ENCODE measurements at places on chromosomes 6 and 20.

DNA sequence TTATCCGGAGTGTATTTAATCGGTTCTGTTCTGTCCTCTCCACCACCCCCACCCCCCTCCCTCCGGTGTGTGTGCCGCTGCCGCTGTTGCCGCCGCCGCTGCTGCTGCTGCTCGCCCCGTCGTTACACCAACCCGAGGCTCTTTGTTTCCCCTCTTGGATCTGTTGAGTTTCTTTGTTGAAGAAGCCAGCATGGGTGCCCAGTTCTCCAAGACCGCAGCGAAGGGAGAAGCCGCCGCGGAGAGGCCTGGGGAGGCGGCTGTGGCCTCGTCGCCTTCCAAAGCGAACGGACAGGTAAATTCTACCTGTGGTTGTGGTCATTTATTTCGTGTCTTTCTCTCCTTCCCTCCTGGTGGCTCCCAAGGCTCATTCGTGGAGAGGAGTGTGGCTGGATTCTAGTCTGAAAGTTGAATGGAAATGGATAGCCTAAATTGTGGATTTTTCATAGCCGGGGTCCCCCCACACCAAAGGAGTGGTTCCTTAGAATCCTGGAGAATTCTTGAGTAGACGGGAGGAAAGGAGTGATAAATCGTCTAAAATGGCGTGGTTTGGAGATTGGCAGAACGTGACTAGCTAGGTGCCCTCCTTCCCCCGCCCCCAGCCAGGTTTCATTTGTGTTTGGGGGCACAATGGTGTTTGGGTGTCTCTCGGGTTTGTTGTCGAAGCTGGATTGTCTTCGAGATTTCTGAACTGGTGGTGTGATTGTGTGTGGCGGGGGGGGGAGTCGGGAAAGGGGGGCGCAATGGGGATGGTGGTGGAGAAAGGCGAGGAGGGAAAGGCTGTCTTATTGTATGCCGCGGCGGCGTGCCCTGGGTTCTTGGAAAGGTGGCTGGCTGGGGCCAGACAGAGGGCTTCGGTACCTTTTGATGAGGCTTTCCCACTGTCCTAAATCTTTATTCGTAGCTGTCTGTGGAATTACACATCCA is 673 bp downstream of the MARCKS start:
- DNase-seq: peak; percentile 55

DNA sequence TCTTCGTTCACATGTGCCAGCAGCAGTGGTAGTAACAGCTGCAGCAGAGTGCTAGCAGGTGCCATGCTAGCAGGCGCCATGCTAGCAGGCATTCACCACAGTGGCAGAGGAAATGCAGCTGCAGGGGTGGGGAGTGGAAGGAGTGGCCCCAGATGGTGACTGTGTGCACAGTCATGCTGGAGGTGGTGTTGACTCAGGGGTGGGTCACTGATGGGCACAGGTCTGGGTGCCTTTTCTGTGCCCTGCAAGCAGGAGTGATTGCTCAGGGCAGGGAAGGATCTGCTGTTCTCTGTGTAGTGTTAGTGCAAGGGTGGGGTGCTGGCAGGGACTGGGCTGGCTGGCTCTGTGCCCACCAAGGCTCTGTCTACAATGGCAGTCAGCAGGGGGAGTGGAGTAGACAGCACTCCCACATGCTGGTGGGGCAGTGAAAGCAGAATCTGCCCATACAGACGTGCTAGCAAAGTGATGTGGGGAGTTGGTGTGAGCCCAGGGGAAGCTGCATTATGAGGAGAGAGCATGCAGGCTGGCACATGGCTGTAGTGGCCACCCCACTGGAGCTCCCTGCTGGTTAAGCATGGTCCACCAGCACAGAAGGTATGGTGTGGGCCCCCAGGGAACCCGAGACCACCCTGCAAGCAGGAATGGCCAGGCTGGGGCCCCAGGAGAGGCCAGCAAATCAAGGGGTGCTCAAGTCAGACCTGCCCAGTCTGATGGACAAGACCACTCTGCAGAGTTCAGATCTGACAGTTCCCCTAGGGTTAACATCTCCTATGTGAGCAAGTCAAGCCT is 11.4 kb upstream of the TSPYL4 start:
- no peak for DNase-seq

DNA sequence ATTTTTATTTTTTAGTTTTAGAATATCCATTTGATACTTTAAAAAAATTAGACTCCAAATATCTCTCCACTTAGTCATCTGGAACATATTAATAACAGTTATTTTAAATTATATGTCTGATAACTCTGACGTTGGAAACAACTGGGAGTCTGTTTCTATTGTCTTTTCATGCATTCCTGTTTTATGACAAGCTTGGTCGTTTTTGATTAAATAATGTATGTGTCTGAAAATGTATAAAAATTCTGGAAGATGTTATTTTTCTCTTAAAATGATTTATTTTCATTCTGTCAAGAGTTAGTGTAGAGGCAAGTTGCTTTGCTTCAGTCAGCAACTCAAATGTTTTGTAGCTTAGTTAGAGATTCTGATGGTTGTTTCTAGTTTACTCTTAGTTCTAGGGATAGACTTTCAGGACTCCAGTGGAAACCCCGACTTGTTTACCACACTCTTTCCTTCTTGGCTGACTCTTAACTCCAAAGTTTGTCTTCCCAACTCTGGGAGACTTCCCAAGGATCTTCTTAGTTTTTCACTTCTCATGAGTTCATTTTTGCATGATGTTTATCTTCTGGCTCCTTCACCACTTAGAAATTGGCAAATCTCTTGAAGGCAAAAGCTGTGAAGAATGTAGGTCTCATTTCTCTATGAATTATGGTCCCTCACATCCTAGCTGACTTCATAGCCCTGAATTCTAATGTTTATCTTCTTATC is 190.9 kb downstream of the LAMA2 start:
- DNase-seq: peak; percentile 14

GRCh38 chr6:87817183-87817582 is 115.2 kb upstream of the AKIRIN2 start:
- DNase-seq: peak; percentile 38

GRCh38 chr6:24194978-24195700 is 69.1 kb downstream of the NRSN1 start:
- peak; percentile 1 for DNase-seq

GRCh38 chr6:11248974-11249761 is 16.7 kb upstream of the NEDD9 start:
- no peak for DNase-seq

DNA sequence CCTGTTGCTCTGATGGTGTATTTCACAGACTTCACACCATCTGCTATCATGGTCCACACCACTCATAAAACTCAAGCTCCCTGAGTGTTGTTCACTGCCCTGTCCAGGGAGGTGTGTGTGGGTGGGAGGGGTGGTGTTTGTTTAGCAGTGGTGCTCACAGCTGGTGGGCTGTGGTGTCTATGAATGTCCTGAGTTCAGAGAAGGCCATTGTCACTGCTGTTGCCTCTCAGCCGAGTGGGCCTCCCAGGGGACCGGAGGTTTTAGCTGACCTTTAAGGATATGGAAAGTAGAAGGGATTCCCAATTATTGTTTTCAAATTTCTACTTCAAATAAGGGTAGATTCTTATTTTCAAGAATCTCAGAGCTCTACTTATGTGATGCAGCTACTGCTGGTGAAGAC is 45.6 kb downstream of the DTD1 start:
- DNase-seq: no peak

DNA sequence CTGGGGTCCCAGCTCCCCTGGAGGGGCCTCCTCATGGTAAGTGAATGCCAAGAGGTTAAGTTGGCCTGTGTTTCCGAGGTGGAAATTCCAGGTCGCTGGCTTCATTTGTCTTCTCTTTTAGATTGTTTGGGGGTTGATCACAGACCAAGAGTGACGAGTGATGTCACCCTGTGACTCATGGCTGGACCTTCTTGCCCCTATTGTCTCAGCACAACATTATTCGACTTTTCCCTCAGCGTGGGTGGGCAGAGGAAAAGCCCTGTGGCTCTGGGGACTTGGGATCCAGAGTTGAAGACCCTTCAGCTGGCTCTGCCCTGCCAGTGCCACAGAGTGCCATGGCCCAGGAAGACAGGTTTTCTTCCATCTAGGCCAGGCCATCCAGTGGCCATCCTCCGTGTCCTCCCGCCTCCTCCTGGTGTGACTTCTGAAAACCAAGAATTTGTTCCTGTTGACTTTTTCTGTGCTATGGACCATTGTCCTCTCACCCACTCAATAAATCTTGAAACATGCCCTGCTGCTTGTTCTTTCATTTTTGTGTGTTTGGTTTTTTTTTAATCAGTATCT is 15.4 kb upstream of the SNHG17 start:
- peak; percentile 63 for DNase-seq

DNA sequence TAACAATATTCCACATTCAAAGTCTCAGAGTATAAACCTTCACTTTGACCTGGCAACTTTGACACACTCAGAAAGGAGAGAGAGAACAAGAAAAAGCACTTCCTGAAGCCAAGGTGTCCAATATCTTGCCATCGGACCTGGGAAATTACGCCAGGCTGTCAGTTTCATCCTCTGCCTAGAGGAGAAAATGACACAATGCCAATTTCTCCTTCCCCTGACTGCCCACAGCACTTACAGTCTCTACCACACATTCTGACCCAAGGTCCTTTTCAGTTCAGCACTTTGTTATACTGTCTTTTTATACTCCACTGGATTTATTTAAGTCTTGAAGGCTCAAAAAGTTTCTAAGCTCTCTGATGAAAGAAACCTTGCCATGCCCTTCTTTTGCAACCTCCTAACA is 250.4 kb downstream of the GMPR start:
- DNase-seq: no peak

- no peak for DNase-seq
These were observed 20.4 kb downstream of the ARMC2 start for GRCh38 chr6:108868647-108869046.

GRCh38 chr6:46258249-46258648 is 87.5 kb upstream of the ENPP5 start:
- DNase-seq: no peak

DNA sequence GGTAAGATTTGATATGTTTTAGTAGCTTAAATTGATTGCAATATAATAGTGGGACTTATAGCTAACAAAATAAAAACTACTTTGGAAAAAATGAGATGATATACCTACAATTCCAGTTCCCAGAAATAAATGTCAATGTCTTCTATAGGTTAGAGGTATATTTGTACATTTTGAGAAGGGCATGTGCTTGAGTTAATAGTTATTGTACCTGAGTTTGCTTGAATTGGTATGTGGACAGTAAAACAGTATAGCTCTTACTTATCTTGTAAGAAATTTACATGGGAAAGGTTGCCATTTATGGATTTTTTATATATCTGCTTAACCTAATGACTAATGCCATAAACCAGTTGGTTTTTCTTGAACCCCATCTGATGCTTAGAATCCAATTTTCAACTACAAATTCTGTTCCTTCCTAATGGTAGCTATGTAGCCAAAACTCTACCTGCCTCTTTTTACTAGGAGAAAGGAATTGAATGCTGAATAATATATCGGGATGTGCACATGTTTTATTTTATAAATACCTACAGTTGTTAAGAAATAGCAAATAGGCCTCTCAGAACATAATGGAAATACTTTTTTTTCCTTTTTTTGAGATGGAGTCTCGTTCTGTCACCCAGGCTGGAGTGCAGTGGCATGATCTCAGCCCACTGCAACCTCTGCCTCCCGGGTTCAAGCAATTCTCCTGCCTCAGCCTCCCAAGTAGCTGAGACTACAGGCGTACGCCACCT is 4.9 kb downstream of the LOC128125822 start:
- DNase-seq: no peak

DNA sequence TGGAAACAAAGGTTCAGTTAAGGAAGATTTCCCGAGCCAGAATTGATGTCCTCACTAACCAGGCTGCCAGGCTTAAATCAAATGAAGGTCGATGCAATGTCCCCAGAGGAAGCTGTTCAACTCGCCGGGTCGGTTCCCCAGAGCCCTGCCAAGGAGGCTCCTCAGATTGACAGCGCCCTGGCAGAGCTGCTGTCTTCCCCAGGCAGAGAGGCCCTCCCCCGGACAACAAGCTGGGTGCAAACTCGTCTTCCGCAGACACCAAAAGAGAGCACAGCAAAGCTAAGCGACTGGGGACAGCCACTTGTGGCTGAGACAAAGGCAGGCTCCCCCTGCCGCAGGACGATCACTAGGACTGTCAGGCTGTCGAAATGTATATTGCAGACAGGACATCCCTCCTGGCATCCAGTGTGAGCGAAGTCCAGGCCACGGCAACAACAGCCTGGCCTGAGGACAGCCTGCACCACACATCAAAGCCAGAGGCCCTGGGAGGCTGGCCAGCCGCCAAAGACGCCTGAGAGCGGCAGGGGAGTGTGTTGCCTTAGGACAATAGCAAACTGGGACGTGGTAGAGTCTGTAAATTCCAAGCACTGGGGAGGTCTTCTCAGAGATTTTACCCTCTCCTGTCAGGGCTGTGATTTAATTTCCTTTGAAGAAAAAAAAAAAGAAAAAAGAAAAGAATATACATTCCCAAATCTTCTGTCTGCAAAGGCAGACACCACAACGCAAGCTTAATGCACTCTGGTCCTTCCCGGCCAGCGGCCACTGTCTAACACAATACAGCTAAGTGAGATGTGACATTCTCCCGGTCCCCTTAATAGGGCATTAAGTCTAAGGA is 99.1 kb downstream of the HIVEP2 start:
- DNase-seq: peak; percentile 94

GRCh38 chr20:53865901-53866793 is 204.2 kb downstream of the BCAS1 start:
- peak; percentile 79 for DNase-seq

DNA sequence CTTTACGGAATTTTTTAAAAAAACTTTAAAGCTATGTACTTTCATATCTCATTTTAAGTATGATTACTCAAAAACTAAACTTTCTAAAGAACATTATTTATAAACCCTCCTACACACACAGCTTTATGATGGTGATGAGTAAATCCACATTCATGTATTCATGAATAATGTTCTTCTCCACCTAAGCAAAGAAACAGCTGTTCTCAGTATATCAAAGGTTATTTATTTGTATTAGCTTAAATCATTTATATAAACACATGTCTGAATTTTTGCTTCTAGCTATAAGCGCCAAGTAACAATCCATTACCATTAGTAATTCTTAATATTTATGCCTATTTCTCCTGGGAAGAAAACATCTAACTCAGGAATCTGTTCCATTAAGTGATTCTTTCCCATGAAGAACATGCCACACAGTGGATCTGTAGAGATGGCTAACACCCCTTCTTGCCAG is 63.3 kb downstream of the SMLR1 start:
- DNase-seq: peak; percentile 86

- no peak for DNase-seq
These were observed 15.9 kb downstream of the SLC22A23 start for GRCh38 chr6:3440911-3441310.

GRCh38 chr6:131000544-131000943 is 62.5 kb downstream of the EPB41L2 start:
- DNase-seq: no peak

GRCh38 chr20:35018590-35019371 is 63.1 kb downstream of the MYH7B start:
- no peak for DNase-seq

DNA sequence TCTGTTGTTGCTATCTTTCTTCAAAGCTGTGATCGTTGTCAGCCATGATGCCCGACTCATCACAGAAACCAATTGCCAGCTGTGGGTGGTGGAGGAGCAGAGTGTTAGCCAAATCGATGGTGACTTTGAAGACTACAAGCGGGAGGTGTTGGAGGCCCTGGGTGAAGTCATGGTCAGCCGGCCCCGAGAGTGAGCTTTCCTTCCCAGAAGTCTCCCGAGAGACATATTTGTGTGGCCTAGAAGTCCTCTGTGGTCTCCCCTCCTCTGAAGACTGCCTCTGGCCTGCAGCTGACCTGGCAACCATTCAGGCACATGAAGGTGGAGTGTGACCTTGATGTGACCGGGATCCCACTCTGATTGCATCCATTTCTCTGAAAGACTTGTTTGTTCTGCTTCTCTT is 19.3 kb downstream of the ABCF1 start:
- no peak for DNase-seq

GRCh38 chr6:89002523-89002922 is 39.1 kb upstream of the RNGTT start:
- DNase-seq: no peak

- peak; percentile 63 for DNase-seq
These were observed at the start of gene C6orf132 for GRCh38 chr6:42142118-42142835. TSS of gene C6orf132 (minus strand) at chr6:42142620. CDS start at chr6:42142444, 176 bp downstream.

Measured in iris pigment epithelial cell (primary cell).